GM23338 (cell line): ENCODE measurements at places on chromosomes 3 and 15.

GRCh38 chr3:140441006-140441405 is 236.9 kb upstream of the TRIM42 start:
- DNase-seq, result no peak

DNA sequence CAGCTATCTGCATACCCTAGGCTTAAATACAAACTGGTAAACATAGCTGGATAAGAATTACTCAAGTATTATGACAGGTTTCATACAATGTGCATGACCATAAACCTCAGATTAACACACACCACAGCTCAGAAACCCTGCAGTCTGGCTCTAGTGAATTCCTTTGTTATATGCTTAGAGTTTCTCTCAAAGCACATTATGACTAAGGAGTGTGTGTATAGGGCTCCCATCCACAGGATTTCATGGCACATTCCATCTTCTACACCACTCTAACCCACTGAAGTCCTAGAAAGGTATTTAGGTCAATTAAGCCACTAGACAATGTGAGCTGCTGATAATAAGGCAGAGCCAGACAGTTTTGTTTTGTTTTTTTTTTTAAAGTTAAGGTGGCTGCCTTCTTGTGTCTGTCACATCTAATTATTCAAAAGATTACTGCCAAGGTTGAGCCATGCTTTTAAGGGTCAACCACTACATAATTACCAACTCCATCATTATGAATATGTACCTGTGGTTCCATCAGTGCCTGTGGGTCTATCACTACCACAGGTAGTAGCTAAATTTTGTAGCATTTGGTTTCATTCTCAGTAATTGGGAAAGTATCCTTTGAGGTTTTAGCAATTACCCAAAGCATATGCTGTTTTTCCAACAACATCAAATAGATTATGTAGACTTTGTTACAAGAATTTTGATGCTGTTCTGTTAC is 107.0 kb downstream of the ALCAM start:
- no peak for DNase-seq

DNA sequence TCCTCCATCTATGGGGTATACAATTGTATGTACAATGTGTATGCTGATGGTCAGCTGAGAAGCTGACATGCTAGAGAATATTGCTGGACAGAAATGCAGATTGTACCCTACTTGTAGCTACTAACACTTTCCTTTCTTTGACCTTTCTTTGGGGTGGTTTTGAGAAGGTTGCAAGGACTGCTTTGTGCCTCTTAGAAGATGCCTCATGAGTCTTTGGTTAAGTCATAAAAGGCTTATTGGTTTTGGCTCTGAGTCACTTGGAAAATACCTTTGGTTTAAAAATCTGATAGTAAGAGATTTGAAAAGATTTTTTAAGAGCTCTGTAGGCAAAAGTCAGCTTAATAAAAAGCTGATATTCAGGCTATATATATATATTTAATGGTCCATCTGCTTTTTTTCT is 71.5 kb downstream of the ZMAT3 start:
- DNase-seq, result no peak

GRCh38 chr3:51024765-51025632 is 350.3 kb downstream of the DOCK3 start:
- DNase-seq, result peak; percentile 3

DNA sequence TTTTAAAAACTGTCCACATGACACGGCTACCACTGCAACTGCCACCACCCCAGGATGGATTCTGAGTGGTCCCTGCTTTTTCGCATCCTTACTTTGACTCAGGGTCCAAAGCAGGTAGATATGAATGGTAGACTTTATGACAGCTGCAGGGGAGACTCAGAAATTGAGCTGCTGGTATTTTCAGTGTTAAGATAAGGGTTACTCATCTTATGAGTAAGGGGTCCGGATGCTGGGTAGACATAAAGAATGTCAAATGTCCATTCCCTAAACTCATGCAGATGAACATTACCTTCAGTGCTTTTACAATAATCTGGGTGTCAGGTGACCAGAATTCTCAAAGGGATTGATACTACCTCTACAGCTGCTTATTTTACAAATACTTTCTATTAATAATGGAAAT is 25.9 kb upstream of the BBX start:
- no peak for DNase-seq

- no peak for DNase-seq
These were observed 953.4 kb downstream of the AGBL1 start for GRCh38 chr15:87033056-87033455.

- peak; percentile 74 for DNase-seq
These were observed 34.5 kb downstream of the POMGNT2 start for GRCh38 chr3:43071313-43071893.

DNA sequence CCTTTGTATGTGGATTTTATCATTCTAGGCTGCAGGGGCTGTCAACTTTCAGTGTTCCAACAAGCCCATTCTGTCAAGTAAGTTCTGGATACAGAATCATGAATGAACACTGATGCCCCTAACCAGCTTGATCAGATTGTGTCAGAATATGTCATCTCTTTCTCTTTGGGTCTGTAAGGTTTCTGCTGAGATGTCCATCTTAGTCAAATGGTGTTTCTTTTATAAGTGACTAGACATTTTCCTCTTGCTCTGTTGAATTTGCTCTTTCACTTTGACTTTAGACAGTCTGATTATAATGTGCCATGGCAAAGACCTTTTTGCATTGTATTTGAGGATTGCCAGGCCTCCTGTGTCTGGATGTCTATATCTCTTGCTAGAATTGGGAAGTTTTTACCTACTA is 660.9 kb upstream of the CBLB start:
- DNase-seq, result no peak

DNA sequence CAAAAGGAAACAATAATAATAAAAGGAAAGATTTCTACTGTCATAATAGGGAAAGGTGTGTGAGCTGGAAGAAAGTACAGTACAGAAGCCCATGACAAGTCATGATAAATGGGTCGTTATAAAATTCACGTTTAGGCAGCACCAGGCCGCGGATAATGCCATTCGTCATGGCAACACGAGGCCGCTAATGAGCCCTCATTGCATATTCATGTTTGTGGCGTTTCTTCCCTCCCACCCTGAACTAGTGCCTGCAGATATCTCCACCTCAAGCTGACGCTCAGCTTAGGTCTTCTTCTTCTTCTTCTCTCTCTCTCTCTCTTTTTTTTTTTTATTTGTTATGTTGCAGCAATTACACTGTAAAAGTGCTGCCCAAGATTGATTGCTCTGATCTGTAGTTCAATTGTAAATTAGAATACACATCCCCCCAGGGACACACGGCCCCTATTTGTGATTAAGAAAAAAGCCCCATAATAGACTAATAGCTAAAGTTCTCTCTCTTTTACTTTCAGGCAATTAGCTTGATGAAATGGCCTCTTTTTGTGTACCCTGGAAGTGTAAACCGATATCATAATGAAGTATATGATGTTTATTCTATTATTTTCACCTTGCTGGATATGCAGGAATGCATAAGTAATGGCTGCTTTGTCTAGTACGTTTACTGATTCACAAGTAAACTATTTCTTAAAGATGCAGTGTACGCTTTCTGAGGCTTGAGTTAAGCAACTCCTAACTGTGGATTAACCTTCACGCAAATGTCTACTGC is 61.9 kb upstream of the NR2F2 start:
- DNase-seq, result peak; percentile 58

DNA sequence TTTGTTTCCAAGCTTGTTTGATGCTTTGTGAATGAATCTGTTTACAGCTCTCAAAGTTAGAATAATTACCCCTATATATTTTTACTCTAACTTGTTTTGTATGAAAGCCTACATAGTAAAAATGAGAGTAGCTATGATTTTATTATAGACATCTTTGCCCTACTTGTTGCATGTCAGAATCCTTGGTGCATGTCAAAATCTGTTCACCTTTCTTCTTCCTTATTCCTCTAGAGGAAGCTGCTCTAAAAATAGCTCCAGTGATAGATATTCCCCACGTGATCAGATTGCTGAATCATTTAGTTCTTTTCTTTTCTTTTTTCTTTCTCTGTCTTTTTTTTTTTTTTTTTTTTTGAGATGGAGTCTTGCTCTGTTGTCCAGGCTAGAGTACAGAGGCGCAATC is 39.8 kb downstream of the LRRC49 start:
- DNase-seq, result no peak

- no peak for DNase-seq
These were observed 277.5 kb upstream of the AGTR1 start for GRCh38 chr3:148420242-148420641.

GRCh38 chr15:25065286-25065685 is 110.5 kb downstream of the SNRPN start:
- no peak for DNase-seq

DNA sequence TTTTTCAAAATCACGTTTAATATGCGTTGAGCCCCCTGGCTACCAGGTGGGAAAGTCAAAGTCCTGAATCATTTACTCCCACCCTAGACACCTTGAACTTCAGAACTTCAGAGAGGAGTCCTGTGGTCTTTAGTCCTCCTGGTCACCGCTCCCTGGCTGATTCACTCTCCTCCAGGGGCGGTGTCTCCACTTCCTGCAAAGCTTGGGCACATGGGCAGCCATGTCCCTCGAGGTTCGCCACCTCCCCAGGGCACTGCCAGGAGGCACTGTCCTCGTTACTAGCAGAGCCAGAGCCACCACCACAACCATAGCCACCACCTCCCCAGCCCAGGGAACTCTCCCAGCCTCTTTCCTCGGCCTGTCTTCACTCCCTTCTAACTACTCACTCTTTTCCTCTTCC is 31.0 kb downstream of the LOXL1 start:
- DNase-seq, result no peak

DNA sequence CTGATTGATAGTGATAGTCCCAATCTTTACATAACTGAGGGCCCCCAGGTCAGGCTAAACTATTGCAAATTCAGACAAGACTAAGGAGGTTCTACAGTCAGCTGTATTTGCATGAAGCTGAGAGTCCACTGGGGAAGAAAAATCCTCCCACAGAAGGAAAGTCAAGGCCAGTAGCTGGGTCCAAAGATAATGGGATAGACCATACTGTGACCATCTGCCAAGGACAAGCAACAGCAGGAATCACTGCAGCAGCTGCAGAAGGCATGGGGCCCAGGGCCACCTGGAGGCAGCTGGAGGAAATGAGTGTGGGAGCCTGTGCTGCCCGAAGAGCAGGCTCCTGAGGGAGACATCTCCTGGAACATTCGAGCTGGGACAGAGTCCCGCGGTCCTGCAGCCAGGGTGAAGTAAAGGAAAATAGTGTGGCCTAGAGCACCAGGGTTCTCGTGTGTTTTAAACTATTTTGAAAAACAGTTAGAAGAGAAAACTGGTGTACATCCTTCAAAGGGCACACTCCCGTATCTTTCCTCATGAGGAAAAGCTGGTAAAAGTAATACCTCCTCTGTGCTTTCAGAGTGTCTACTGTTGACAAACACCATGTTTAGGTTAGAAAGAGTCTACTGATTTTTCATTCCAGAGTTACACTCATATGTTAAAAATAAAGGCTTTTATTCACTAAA is 13.2 kb upstream of the TMEM212 start:
- DNase-seq, result peak; percentile 86

GRCh38 chr3:131843174-131843573 is 191.6 kb downstream of the CPNE4 start:
- DNase-seq, result no peak

- DNase-seq, result no peak
These were observed 18.0 kb upstream of the CEP152 start for GRCh38 chr15:48828906-48829305.

DNA sequence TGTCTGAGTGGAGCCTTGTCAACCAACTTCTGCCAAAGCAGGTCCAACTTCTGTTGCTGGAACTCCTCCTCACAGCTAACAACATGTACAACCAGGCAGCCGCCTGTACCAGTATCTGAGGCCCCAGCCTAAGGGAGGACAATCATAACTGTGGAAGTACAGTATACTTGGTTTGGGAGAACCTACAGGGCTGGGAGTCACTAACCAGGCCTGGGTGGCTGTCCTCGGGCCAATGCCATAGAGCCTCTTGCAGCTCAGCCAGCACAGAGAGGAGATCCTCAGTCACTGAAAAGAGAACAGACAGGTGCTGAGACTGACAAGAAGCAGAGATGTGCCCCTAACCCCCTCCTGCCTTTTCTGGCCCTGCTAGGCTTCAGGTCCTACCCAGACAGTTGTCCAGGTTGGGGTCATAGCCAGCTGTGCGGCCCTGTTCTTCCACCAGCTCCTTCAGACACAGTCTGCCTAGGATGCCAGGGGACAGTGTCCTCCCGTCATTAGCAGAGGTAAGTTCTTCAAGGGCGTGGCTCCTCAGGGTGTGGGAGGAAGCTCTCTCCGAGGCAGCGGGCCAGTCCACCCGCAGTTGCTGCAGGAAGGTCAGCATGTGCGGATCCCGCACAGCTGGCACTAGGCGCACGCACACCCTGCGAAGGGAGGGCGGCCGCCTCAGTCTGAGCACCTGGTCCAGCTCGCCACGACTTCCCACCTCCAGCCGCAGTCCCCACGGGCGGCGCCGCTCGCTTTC is 980 bp downstream of the DALRD3 start:
- peak; percentile 43 for DNase-seq

DNA sequence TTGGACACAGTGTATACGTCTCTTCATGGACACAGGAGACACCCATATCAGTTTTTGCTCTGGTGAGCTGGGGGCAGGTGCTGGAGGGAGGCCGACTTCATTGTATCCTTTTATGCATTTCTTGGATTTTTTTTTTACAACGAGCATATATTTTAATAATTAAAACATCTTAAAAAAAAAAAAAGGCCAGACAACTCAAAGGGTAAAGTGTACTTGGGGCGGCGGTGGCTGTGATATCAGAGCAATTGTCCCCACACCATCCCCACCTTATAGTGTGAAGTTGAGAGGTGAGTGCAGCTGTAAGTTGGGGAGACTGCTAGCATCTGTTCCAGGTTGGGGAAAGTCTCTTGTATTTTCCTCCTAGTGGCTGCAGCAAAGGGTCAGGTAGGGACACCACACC is 12.0 kb upstream of the PLXNA1 start:
- DNase-seq, result no peak

- DNase-seq, result no peak
These were observed 9.5 kb downstream of the CYP19A1 start for GRCh38 chr15:51328926-51329325.
